ENCODE measurements at places on chromosomes 1 and 21.

GRCh38 chr1:197519741-197520334, 251.8 kb downstream of the CRB1 start:
- no peak for DNase-seq

DNA sequence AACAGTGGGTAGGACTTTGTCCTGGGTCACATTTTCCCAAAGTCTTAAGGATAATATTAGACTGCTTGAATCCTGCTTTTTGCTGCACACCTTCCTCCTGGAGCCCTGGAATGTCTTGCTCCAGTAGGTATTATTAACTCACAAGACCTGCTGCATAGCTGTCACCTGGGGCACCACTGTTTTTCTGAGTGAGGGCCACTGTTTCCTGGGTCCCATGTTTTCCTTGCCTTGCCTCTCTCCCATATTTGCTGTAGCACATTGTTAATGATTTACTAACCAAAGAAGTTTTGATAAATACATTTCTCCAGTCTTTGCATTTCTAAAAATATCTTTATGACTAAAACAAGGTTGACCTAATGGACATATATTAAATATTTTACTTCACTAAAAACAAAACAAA, 22.5 kb upstream of the FCAMR start:
- DNase-seq: no peak

DNA sequence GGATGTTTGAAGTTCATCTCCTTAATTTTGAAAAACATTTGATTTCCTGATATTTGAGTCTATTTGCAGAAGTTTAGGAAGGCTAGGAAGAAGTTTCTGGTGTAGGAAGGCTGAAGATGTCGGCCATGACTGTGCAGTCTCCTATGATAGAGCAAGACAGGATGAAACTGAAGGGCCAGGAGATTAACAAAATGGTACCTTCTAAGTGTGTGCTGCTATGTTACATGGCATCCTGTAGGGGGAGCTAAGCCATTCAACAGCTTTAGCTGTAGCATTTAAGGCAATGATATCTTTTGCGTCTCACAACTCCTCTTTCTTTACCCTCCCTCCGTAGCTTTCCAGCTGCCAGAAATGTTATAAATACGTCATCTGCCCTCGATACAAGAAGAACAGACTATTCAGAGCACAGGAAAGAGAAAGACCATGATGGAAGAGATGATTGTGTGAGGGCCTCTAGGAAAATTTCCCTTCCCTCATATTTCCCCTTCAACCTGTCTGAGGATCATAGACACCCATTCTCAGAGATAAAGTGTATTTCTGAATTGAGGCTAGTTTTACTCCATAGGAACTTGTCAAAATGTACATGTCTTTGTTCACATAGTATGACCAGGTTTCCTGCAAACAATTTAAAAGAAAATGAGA, 61.1 kb downstream of the XCL1 start:
- DNase-seq: no peak

- DNase-seq: no peak
Observed at GRCh38 chr1:69328186-69328585, 239.5 kb upstream of the LRRC7 start.

GRCh38 chr1:207067665-207068064, 14.6 kb downstream of the PFKFB2 start:
- DNase-seq: no peak

GRCh38 chr1:2962946-2963345, 58.3 kb upstream of the ACTRT2 start:
- no peak for DNase-seq

- DNase-seq: no peak
Observed at GRCh38 chr1:226638001-226638601, 89.5 kb downstream of the STUM start.

- DNase-seq: no peak
Observed at GRCh38 chr1:119147661-119148090, 7.2 kb upstream of the WARS2 start.

DNA sequence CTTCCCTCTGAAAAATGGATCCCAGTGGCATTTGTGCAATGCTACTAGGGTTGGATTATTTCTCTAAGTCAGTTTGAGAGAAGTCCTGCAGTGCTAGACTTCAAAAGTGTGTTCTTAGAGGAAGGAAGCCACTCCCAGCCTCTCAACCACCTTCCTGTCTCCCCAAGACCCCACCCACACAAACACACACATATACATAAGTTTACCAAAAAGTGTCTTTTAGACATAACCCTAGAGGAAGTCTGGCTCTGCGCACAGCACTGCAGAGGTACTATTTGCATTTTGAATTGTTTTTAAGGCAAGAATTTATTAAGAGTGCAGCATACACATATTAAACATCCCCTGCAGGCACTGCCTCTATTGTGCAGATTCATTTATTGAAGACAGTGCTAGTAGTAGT, 127.3 kb downstream of the HHIPL2 start:
- DNase-seq: no peak

GRCh38 chr1:7975212-7975865, 13.8 kb downstream of the PARK7 start:
- DNase-seq: no peak

DNA sequence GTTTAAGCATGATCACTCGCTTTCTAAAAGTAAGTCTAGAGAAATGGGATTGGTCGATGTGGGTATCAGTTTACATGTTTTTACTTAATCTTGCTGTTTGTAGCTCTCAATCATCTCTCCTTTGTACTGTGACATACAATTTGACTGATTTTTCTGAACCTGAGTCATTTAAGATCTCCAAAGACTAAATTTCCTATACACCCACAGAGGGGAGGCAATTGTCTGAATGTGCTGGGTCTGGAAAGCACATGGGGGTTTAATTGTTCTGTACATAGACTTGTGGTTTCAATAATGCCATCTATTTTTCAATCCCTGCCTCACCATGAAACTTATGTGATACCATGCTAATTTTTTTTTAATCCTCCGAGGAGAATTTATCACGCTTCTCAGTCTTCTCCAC, 65.8 kb downstream of the USP25 start:
- no peak for DNase-seq

- no peak for DNase-seq
Observed at GRCh38 chr1:7690496-7691182, 80.5 kb upstream of the VAMP3 start.

GRCh38 chr21:45364468-45365185, 40.3 kb upstream of the COL18A1 start:
- no peak for DNase-seq

GRCh38 chr1:212637902-212638301, 29.3 kb downstream of the ATF3 start:
- no peak for DNase-seq
